CD4-positive, alpha-beta T cell treated with Interleukin-4 for 4 hours (primary cell): ENCODE measurements at places on chromosomes 5 and 9.

- DNase-seq = peak; percentile 5
Observed at GRCh38 chr5:10250806-10251276, 761 bp downstream of the CCT5 start.

DNA sequence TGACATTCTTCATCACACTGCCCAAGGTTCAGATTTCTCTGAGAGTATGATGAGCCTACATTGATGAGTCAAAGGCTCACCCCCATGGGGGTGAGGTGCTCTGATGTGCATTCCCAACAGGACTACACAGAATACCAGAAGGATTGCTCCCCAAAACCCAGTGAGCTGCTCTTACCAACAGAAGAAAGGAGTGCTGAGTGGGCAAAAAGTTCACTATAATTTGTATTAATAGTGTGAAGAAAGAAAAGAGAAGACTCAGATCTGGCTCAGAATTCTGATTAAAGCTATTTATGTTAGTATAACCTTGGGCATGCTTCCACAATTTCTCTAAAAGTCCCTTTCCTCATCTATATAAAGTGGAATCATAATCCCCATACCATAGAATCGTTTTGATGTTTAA is 46.1 kb downstream of the PRKACG start:
- no peak for DNase-seq

- no peak for DNase-seq
Observed at GRCh38 chr9:38419181-38419580, 5.1 kb downstream of the IGFBPL1 start.

- DNase-seq = no peak
Observed at GRCh38 chr5:145718956-145719355, 116.2 kb downstream of the PRELID2 start.

- no peak for DNase-seq
Observed at GRCh38 chr5:161167016-161167767, 315.2 kb upstream of the ATP10B start.

DNA sequence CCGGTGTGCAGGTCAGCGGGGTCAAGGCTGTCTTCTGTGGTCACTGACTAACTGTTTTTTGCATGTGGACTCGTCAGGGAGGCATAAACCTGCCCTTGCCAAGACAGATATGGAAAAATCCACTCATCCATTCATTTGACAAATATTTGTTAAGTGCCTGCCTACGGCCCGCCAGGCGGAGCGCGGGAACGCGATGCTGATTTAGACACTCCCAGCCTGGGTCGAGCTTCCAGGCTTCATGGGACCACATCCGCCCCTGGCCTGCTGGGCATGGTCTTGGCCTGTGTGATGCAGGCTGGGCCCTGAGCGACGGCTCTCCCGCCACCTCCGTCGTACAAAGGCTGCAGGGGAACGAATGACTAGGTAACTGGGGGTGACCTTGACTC is 18.1 kb downstream of the MYMK start:
- DNase-seq = no peak

DNA sequence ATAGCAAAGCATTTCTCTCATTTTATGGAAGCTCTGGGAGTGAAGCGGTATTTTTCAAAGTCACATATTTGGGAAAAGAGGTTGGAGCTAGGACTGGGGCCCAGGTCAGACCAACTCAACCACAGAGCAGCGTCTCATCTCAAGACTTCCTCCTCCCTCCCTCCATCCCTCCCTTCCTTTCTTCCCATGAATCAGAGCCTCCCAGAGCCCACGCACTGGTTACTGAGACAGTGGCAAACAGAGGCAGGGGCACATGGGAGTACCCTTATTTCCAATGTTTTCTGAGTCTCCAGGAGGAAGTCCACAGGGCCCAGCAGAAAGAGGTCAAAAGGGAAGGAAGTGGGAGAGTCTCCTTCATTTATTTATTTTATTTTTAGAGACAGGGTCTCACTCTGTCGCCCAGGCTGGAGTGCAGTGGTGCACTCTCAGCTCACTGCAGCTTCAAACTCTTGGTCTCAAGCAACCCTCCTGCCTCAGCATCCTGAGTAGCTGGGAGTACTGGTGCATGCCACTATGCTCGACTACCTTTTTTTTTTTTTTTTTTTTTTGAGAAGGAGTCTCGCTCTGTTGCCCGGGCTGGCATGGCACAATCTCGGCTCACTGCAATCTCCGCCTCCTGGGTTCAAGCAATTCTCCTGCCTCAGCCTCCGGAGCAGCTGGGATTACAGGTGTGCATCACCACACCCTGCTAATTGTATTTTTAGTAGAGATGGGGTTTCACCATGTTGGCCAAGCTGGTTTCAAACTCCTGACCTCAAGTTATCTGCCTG is 52.5 kb upstream of the CDKN2AIPNL start:
- no peak for DNase-seq

GRCh38 chr5:150758203-150758530 is 650 bp downstream of the DCTN4 start:
- no peak for DNase-seq

DNA sequence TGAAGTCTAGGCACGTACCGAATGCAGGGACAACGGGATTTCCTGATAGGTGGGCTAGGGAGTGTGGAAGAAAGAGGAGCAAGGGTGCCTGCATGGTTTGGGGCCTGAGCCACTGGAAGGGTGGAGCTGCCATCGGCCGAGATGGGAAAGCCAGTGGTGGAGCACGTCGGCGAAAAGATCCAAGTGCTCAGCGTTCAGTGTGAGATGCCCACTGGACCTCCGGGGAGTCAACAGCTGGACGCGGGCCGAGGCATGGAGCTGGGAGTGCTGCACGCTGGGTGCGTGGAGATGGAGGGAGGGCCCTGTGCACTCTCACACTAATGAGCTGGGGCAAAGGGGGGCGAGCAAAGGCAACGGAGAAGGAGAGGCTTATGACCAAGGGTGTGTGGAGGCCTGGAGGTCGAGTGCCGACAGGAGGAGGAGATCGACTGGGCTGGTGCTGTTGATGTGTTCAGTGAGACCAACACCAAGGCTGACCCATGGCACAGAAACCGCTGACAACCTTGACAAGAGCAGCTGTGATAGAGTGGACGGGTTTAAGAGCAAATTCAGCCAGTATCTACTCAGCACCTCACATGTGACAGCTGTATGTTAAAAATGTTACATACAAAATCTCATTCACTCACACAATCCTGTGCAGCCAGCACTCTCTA is 85.7 kb downstream of the STK10 start:
- DNase-seq = no peak

- no peak for DNase-seq
Observed at GRCh38 chr5:1400211-1400855, 44.9 kb downstream of the SLC6A3 start.

DNA sequence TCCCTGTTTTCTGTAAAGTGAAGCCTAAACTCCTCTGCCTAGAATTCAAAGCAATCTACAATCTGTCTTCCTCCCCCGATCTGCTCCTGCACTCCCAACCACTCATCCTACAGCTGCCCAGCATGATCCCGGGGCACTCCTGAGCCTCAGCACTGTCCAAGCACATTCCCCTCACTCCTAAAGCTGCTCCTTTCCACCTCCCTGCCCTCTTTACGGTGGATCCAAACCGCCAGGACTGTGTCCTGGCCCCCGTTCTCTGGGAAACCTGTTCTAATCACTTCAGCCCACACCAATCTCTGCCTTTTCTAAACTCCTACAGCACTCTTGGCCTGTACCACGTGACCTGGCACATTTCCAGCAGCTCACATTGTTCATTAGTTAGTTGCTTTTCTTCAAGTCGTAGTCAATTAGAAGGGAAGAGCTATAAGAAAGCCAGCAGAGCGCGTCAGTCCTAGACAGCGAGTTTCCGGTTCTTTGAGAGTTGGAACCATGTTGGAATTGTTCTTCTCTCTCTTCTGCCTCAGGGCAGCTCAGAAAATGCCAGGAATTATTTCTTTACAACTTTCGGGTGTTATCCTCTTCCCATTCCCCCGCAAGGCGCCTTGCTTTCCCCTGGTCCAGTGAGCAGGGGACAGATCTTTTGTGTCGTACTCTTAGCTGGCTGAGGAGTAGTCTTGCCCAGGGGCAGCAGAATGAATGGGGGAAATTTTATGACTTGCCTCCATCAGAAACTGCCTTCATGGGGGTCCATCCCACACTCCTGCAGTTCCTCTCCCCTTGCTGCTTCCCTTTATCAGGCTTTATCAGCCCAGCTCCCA is 60.7 kb downstream of the NRG2 start:
- no peak for DNase-seq

DNA sequence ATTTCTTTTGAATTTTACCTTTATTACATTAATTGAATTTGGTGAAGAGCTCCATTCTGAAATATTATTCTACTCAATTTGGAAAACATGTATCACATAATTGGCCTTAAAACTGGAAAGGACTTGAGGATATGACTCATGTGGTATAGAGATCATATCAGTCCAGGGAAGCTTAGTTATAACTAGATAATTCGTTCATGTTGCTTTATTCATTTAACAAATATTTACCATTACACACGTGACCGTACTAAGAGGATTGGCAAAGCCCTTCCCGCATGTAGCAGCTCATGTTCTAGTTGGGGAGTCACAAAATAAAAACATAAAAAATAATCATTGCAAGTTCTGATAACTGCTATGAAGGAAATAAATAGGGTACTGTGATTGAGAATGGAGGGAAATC is 1816.5 kb downstream of the MAT2B start:
- no peak for DNase-seq

DNA sequence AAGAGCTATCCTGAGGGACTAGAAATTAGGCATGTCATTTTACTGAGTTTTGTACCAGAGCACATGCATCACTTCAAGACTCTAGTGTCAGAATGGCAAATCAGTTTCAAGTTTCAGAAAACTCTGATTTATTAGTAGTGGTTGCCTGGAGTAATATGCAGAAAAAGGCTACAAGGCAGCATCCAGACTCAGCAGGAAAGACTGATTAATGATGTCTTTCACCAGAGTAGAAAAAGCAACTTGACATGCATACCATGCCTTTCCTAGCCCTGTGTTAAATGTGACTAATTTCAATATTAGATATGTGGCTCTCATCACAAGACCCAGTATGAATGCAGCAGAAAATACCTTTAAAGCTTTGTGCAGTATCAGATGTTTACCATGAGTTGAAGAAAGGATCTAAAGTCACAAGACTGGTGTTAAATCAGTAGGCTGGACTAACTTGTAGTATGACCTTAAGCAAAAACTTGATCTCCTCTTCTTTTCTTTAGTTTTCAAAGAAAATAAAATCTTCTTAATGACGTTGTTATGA is 1251.2 kb upstream of the C9orf72 start:
- no peak for DNase-seq
